ENCODE measurements at places on chromosomes 7 and 10.

GRCh38 chr10:98289802-98290209 is 21.8 kb upstream of the LOXL4 start:
- DNase-seq, result no peak

GRCh38 chr10:113897693-113898618 is 43.5 kb downstream of the NHLRC2 start:
- DNase-seq, result no peak

DNA sequence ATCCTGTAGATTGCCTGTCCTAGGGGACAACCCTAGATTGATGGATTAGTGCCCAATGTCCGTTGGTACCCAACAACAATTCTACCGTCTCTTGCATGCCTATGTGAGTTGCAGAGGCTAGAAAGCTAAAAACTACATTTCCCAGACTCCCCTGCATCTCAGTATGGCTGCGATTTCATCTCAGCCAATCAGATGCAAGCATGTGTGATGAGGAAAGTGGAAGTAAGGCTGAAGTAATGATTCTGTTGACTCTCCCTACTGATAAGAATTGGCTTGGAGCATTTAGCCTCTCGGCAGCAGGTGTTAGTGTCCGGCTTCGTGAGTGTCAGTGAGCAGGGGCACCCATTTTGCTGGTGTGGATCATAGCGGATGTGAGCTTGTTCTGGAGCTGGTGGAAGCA is 171.9 kb downstream of the FGFR2 start:
- DNase-seq, result no peak

- DNase-seq, result no peak
These were observed 268.2 kb downstream of the CCDC3 start for GRCh38 chr10:12733271-12733670.

GRCh38 chr7:96637522-96637921 is 72.1 kb downstream of the SEM1 start:
- no peak for DNase-seq

DNA sequence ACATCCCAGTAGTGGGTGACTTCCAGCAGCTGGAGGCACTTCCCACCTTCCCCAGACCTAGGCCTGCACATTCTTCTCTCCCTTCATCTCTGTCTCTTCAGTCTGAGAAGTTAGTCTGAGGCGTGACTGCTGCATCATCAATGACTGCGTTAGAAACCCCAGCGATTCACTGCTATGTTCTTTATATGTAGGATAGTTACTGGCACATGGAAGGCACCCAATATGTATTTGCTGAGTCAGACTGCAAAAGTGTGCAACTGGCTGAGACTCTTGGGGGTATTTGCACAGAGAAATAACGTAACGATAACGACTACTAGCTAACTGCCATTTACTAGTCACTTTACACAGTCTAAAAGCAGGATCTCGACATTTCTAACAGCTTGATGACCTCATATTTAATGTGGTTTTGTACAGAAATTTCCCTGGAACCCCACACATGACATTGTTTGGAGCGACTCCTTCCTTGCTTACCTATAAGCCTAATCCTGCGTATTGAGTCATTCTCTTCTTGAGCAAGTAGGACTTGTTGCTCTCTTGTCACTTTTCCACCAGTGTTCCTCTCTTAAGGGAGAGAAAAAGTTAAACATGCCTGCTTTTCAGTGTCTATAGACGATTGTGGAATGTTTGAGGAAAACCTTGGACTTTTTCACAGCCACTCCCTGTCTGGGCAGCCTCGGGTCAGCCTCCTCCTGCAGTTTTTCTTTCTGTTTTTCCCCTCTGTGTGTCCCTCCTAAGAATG is 45.5 kb downstream of the THNSL1 start:
- no peak for DNase-seq

- no peak for DNase-seq
These were observed 336.2 kb downstream of the PHTF2 start for GRCh38 chr7:78134774-78135173.

DNA sequence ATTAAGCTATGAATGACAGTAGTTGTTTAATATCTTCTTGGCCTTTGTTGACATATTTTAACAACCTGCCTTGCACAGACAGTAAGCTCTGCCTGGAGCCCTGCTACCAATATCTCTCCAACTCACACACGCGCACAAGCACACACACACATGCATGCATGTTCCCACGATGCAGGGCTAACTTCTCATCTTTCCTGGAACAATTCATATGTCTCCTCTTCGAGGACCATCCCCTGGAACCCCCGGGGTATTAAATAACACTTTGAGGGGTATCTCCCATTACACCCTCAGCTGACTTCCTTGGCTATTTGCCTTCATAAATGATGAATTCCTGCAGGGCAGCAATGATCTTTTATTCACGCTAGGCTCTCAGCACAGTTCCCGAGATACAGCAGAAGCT is 258.0 kb downstream of the TRIL start:
- no peak for DNase-seq

DNA sequence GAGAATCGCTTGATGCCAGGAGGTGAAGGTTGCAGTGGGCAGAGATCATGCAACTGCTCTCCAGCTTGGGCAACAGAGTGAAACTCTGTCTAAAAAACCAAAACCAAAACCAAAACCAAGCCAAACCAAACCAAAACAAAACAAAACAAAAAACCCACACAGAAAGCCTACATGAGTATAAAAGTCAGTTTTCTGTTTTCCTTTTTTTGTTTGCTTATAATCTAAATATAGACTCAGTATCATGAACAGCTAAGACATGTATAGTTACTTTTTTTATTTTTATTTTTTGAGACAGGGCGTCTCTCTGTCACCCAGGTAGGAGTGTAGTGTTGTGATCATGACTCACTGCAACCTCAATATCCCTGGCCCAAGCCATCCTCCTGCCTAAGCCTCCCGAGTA is 16.8 kb upstream of the MTPN start:
- no peak for DNase-seq

GRCh38 chr7:32200646-32201045 is 130.4 kb upstream of the PDE1C start:
- no peak for DNase-seq

DNA sequence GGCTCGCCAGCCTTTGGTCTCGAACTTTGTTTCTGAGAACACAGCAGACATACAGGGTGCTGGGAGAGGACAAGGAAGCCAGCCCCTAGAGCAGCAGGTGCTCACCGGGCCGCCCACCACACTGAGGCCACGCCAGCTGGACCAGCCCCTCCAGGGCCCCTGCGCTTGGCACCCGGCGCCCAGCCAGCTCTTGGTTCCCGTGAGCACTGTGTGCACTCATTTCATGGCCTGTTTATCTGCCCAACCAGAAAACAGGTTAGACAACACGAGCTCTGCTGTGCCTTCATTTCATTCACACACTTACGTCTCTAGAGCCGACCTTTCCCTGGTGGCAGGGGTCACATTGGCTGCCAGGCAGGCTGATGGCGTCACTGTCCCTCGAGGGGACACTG is 104.0 kb downstream of the CYTH3 start:
- DNase-seq, result no peak

DNA sequence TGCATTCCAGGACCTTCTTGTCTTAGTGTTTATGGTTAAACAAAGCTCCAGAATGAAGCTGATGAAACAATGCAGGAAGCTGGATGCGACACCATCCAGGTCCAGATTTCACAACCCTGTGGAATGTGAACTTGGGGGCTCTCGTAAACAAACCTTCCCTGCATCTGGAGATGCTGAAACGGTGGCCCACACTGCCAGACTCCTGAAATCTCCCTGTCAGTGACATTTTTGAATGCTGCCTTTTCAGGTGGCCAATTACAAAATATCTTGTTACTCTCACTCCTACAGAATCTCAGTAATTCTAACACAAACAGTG is 18.8 kb downstream of the VIPR2 start:
- DNase-seq, result no peak

GRCh38 chr10:83076443-83076842 is 1062.9 kb upstream of the GHITM start:
- DNase-seq, result no peak

GRCh38 chr7:13062631-13063030 is 375.2 kb downstream of the ARL4A start:
- DNase-seq, result no peak

DNA sequence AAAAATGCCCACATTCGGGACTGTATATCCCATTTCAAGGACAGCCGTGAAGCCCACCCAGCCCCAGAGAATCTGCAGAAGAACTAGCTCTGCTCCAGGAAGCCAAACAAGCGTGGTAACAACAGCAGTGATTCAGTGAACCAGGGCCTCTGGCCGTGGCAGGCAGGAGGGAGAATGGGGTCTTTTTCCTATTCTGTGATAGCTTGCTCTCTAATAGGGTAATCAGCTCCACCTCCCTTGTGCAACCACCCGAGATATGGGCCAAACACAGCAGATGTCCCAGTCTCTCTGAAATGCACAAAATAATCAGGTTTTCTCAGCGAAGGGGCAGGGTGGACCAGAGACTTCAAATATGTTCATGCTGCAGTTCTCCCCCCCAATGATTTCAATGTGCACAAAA is 35.8 kb downstream of the CHST15 start:
- DNase-seq, result no peak

- DNase-seq, result no peak
These were observed 142.8 kb upstream of the MBL2 start for GRCh38 chr10:52915391-52915790.

- no peak for DNase-seq
These were observed 40.7 kb downstream of the JAKMIP3 start for GRCh38 chr10:132106431-132106830.

DNA sequence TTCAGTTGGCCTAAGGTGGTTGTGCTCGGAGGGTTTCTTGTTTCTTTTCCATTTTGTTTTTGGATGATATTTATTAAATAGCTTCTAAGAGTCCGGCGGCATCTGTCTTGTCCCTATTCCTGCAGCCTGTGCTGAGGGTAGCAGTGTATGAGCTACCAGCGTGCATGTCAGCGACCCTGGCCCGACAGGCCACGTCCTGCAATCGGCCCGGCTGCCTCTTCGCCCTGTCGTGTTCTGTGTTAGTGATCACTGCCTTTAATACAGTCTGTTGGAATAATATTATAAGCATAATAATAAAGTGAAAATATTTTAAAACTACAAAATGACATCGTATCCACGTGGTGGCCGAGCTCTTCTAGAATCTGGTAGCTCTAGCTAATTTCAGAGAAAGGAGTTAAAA is 20.4 kb downstream of the GATA3 start:
- no peak for DNase-seq

DNA sequence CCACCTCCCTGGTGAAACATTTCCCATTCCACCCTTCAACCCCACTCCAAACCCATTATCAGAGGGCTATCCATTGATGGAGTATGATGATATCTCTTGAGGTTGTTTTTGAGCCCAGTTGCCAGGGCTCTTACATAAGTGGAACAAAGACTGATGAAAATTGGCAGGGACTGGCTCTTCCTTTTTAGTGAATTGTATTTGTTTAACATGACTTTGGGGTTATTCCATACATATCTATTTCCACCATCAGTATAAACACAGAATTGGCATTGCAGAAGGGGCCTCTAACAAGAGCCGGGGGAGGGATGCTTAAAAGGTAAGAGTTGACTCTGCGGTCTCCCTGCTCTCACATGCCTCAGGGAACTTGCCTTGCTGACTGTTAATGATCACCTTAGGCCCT is 28.9 kb downstream of the FZD1 start:
- DNase-seq, result no peak

- DNase-seq, result no peak
These were observed 15.5 kb downstream of the AOAH start for GRCh38 chr7:36708767-36709166.

- DNase-seq, result no peak
These were observed 37.3 kb upstream of the LEP start for GRCh38 chr7:128203710-128204214.

DNA sequence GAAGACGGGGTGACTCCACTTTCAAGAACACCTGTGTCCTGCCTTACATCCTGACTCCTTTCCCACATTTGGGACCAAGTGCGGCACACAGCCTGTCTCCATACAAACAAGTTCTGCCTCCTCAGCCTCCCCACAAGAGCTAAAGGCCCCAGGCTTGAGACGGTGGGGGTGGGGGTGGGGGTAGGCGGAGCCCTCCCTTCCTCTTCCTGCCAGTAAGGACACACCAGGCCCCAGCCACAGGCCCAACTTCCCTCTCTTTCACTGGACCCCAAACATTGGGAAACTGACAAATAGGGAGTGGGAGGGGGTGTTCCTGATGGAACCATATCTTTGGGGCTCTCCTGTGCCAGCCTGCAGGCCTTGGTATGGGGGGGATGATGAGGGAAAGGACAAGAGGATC is 4.6 kb downstream of the CDK5 start:
- DNase-seq, result no peak

DNA sequence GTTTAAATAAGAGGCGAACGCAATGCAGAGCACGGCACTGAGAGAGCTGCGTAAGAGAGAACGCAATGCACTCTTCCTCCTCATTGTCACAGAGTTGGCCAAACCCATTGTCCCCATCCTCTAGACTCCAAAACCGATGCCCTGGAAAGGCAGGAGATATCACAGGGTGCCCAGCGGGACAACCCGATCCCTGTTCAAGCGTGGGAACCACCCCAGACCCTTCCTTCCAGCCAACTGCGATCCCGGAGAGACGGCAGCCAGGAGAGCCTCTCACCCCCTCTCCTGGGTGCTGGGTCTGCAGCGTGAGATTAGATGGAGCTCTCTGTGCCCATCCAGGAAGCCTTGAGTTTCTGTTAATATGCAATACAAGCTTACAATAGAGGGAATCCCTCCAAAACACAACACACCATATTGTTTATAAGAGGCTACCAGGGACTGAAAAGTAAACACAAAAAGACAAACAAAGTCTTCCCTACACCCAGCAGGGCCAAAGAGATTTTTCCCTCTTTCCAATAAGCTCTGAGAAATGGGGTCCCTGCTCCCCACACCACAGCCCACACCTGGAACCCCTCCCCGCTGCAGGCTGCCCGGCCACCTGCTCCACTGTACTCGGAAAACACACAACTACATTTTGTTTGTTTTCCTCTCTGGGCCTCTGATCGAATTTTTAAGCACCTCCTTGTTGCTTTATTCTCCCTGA is 187.6 kb downstream of the ADARB2 start:
- DNase-seq, result no peak

GRCh38 chr7:149690688-149691446 is 82.5 kb downstream of the ZNF467 start:
- DNase-seq, result no peak

- no peak for DNase-seq
These were observed 95.0 kb downstream of the VPS50 start for GRCh38 chr7:93327006-93327633.

- DNase-seq, result no peak
These were observed 261.2 kb downstream of the ADRA2A start for GRCh38 chr10:111338035-111338434.

DNA sequence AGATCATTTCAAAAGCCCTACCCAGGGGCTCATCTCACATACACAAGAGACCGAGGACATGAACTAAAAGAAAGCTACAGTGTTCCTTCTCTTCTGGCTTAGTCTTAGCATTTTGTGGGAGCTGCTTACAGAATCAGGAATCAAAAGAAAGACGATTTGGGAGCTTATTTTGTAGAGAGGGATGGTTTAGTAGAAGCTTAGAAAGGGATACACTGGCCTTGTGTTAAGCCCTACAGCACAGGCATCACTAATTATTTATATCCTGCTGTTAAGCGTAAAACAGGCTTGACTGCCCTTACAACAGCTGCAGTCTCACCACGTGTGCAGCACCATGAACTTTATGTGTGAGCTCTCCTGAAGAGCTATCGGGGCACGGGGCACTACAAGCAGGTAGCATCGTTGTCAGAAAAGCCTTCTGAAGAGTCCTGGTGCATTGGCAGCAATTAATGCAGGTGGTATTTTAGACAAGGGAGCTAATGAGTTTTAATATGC is 798.3 kb downstream of the NXPH1 start:
- DNase-seq, result no peak

All from esophagus squamous epithelium (tissue), 5 donors.